Tibial nerve (tissue), 4 donors: ENCODE measurements at places on chromosomes 5 and 9.

DNA sequence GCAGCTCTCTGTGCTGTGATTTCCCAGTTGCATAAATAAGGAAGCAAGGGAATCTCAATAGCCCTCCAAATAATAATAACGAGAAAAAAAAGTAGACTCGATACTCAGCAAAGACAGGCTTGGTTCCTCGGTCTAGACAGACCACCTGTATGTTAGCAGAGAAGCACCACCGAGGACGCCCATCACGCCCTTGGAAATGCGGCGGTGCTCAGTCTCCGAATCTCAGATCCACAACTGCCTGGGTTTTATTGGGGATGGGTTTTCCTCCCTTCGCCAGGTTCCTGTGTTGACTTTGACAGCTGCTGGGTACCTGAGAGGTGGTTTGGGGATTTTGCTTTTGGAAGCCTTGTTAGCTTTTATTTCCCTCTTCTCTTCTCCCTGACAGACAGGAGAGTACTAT, 7.2 kb downstream of the DAB2IP start:
- DNase-seq: no peak

DNA sequence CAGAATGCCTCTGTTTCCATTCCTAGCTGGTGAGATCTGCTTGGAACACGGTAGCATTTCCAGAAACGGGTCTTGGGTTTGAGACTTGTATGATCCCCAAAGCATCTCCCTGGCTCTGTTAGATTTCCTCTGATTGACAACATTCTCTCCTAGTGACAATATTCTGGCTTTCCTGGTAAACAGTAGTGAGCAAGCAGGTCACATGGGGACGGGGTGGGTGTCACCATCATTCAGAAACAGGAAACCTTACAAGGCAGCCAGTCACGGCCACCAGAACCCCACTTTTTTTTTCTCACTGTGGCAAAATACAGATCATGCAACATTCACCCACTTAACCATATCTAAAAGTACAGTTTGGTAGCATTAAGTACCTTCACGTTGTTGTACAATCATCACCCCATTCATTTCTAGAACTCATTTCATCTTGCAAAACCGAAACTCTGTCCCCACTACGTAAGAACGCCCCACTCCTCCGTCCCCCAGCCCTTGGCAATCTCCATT, 90.1 kb upstream of the LMX1B start:
- DNase-seq: no peak

DNA sequence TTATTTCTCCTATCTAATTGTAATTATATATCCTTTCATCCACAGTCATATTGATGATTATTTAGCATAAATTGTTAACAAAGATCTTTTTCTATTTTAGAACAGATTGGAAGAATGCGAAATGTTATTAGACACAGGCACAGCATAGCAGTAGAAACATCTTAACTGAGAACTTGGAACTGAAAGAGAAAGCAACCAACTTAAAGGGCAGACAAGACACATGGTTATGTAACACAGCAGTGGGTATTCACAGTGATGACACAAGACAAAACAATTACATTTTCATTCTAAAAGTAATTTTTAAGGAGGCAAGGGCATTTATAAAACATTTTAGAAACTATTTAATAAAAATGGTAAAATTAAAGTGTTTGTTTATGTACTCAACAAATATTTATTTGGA, 57.7 kb upstream of the MEF2C start:
- DNase-seq: no peak

DNA sequence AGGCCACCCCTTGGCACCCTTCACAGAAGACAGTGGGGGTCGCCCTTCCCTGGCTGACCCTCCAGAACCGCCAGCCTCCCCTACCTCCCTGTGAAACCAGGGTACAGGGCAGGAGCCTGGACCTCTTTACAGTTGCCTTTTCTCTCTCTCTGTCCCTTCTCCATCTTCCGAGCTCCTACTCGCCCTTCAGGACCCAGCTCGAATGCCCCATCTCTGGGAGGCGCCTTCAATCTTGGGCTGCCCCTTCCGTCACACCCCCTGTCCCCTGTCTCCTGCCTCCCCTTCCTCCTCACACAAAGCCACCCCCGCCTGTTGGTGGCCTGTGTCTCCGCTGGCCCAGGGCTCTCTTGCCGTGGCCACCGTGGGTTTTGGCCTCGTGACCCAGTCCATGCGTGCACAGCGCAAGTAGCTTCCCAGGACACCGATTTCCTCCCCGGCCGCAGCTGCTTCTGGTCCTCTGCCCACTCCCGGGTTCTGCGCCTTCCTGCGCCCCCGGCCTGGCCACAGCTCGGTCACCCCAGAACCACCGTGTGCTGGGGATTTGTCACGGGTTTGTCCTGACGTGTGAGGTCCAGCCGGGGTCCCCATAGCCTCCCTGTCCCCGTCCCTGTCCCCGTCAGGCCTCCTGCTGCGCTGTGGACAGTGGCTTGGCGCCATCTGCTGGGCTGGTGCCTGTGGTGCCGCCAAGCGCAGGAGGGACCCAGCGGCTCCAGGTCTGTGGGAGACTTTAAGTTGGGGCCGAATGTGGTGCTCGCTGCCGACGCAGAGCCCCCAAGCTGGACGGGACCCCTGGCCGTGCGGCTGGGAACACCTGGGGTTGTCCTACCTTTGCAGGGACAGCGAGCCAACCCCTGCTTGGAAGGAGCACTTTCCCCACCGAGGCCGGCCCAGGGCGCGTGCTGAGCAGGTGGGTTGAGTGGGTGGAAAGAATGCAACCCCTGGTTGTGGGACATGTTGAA, 4.0 kb upstream of the TMEM250 start:
- peak; percentile 73 for DNase-seq

- DNase-seq: no peak
Measured at GRCh38 chr5:173623296-173623771, 6.9 kb upstream of the BOD1 start.

GRCh38 chr5:113776168-113776567, 262.7 kb downstream of the YTHDC2 start:
- DNase-seq: no peak

DNA sequence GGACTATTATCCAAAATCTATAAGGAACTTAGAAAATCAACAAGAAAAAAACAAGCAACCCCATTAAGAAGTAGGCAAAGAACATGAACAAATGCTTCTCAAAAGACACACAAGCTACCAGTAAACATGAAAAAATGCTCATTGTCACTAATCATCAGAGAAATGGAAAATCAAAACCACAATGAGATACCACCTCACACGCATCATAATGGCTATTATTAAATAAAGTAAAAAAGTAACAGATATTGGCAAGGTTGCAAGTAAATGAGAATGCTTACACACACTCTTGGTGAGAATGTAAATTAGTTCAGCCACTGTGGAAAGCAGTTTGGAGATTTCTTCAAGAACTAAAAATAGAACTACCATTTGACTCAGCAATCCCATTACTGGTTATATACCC, 167.0 kb upstream of the DMRTA1 start:
- DNase-seq: no peak
